Activated CD4-positive, alpha-beta memory T cell treated with anti-CD3 and anti-CD28 coated beads for 36 hours (primary cell): ENCODE measurements at places on chromosomes 1 and 21.

DNA sequence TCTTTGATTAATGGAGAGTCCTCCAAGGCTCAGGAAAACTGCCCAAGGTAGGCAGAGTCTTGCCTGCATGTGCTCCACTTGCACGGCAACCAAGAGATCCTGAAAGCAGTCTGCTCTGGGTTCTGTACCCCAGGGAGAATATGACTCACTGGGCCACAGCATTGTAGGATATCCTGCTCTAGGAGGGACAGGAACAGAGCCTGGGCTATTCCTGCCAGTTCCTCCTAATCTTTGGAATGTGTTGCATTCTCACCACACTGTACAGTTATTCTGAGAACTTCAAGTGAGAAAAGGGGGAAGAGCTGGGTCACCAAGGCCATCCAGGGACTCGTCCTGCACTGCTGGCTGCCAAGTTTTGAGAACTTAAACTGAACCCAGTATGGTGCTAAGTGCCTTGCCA lies 278.5 kb downstream of the MATN1 start:
- H3K36me3 ChIP-seq, result no peaks in the 10 kb centered on the region
- H3K4me1 ChIP-seq, result no peaks in the 10 kb centered on the region
- no peak overlapping the region for H3K4me3 ChIP-seq
- no peak for DNase-seq
- no peaks in the 10 kb centered on the region for H3K27me3 ChIP-seq

DNA sequence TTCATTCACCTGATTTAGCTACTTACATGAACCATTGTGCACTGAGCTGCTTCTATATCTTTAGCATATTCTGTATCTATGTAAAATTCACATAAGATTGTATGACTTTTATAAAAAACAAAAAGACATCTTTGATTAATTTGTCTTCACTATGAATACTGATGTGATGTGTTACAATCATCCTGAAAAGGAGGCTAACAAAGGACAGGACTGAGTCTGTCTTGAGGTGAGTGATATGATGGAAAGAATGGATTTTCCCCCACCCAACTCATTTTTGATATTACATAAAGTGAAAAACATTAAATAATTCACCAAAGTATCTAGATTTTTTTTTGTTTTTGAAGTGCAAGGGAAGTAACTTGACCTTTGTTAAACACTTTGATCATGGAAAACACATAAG lies 9.8 kb downstream of the PTPRC start:
- peaks cover 66% of the 10 kb centered on the region for H3K4me1 ChIP-seq
- no peak for DNase-seq
- H3K27me3 ChIP-seq, result no peaks in the 10 kb centered on the region
- peak overlapping the region; percentile 59 for H3K4me3 ChIP-seq
- H3K36me3 ChIP-seq, result peaks cover 75% of the 10 kb centered on the region

GRCh38 chr1:28035420-28035819 lies 53.0 kb downstream of the EYA3 start:
- no peak overlapping the region for H3K27ac ChIP-seq
- DNase-seq, result no peak
- H3K36me3 ChIP-seq, result peaks cover 14% of the 10 kb centered on the region
- no peaks in the 10 kb centered on the region for H3K4me1 ChIP-seq

- H3K4me3 ChIP-seq, result no peak overlapping the region
- peaks cover 4% of the 10 kb centered on the region for H3K27me3 ChIP-seq
- peaks cover 1% of the 10 kb centered on the region for H3K36me3 ChIP-seq
- H3K4me1 ChIP-seq, result peaks cover 18% of the 10 kb centered on the region
- peak; percentile 62 for DNase-seq
These were observed 7.5 kb downstream of the HPCAL4 start for GRCh38 chr1:39683591-39684312.

DNA sequence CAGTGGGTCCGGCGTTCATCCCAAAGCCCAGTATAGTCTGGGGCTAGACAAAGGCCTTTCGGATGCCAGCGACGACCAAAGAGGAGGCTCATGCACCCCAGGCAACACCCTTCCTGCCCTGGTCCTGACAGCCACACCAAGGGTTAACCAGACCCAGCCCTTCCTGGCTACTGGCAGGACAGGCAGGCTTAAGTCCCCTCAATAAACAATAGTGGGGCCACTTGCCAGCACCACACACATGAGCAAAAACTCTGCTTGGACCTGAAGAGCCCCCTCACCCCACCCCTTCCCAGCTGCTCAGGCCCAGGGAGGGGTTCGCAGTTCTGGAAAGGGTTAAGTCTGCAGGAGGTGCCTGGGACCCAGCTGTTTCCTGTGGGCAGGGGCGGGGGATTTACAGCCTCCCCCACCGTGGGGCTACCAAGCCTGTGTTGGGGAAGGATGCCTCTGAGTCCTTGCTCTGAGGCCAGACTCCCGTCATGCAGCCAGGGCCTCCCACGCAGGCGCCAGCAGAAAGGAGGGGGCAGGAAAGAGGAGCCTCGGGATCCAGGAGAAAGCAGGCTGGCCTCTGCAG lies 18.2 kb downstream of the PHLDA3 start:
- no peak for DNase-seq
- peaks cover 11% of the 10 kb centered on the region for H3K4me1 ChIP-seq
- H3K27me3 ChIP-seq, result peaks cover 14% of the 10 kb centered on the region
- no peak overlapping the region for H3K27ac ChIP-seq
- no peak overlapping the region for H3K4me3 ChIP-seq

DNA sequence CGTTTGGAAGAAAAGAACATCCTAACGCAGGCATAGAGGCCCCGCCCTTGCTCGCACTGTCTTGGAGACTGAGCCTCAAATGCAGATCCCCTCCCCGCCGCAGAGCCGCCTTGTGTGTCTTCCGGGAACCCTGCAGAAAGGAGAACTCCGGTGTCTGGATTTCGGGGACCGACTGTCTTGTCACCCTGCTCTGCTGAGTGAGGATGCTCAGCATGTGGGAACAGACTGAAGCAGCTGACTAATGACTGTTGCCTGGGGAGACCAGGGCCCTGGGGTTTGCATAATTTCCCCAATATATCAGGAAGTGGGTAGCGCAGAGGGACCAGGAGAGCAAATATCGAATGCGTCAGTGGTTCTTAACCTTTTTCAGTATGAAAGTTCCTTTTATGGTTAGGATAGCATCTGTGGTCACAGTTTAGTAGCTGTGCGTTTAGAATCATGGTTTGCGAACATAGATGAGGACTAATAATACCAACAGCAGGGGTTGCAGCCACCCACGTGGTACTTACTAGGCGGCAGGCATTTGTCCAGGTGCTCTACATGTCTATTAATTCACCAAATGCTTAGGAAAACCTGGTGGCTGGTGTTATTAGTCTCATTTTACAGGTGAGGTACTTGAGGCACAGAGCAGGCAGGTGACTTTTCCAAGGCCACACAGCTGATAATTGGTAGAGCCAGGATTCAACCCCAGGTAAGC lies 14.3 kb downstream of the GPR137B start:
- H3K36me3 ChIP-seq, result peaks cover 14% of the 10 kb centered on the region
- no peak overlapping the region for H3K4me3 ChIP-seq
- H3K27me3 ChIP-seq, result no peaks in the 10 kb centered on the region
- no peak overlapping the region for H3K27ac ChIP-seq
- DNase-seq, result peak; percentile 72

- peaks cover 29% of the 10 kb centered on the region for H3K36me3 ChIP-seq
- peaks cover 56% of the 10 kb centered on the region for H3K4me1 ChIP-seq
- H3K27me3 ChIP-seq, result no peaks in the 10 kb centered on the region
- peak; percentile 67 for DNase-seq
- H3K4me3 ChIP-seq, result peak overlapping the region; percentile 96
- peak overlapping the region; percentile 97 for H3K27ac ChIP-seq
These were observed 841 bp downstream of the ADSS2 start for GRCh38 chr1:244450597-244451538.

GRCh38 chr1:49125746-49126145 lies 349.1 kb upstream of the BEND5 start:
- no peak for DNase-seq
- no peaks in the 10 kb centered on the region for H3K27me3 ChIP-seq
- H3K36me3 ChIP-seq, result no peaks in the 10 kb centered on the region

- H3K4me3 ChIP-seq, result no peak overlapping the region
- no peaks in the 10 kb centered on the region for H3K36me3 ChIP-seq
These were observed 209.8 kb upstream of the PRMT6 start for GRCh38 chr1:106846656-106847055.

GRCh38 chr1:7315316-7315715 lies 455.8 kb upstream of the VAMP3 start:
- H3K4me3 ChIP-seq, result no peak overlapping the region
- H3K36me3 ChIP-seq, result no peaks in the 10 kb centered on the region
- H3K4me1 ChIP-seq, result no peaks in the 10 kb centered on the region
- H3K27ac ChIP-seq, result no peak overlapping the region

DNA sequence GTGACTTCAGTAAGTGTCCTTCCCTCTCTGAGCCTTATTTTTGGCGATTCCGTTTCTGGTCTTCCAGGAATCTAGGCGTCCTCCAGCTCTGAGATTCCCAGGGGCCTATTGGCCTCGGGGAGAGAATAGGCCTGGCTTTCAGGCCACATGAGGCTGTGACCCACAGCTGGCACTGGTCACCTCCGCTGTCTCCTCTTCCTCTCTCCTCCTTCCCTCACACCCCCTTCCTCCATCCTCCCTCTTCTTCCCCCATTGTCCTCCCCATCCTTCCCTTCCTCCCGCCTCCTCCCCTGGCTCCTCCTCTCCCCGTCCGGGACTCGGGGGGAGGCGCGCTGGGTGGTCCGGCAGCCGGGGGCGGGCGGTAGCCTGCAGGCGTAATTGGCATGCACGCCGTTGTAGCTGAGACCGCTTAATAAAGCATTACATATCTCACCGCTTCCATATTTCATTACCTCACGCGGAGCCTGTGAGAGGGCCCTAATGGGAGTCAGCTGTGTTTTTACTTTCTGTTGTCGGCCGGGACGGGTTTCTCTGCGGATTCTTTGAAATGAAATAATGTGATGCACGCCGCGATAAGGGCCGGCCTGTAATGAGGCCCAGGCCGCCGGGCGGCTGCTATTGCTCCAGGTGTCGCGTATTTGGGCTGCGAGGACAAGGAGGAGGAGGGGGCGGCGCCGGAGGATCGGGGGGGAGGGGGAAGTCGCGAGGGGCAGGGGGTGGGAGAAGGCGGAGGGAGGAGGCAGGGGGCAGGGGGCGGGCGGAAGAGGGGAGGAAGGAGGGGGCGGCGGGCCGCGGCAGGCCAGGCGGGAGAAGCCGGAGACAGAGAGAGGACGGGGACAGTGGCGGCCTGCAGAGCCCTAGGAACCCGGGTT lies 95.3 kb downstream of the FOXD2 start:
- peak; percentile 18 for DNase-seq
- H3K4me1 ChIP-seq, result peaks cover 2% of the 10 kb centered on the region
- peaks cover 2% of the 10 kb centered on the region for H3K36me3 ChIP-seq
- H3K27me3 ChIP-seq, result peaks cover 62% of the 10 kb centered on the region
- no peak overlapping the region for H3K27ac ChIP-seq
- no peak overlapping the region for H3K4me3 ChIP-seq

DNA sequence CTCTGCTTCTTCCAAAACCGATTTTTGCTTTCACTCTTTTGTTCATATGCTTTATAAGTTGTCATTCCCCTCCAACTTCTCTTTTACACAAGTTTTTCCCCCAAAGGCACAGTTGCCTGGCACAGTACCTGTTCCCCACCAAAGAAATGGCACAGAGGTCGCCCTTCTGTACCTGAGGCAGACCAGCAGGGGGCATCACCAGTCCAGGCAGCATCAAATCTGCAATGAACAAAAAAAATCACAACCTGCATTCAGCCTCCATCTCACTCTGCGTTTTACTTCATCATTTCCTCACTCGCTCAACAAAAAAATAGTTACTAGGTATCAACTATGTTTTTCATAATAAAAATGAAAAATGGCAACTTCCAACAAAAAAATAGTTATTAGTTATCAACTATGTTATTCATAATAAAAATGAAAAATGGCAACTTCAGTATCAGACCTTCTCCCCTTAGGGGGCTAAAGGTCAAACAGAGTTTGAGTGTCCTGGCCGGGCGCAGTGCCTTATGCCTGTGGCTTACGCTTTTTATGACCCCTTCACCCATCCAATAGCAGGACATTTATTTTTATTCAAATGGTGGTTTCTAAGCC lies 4.1 kb downstream of the EIF2D start:
- peaks cover 45% of the 10 kb centered on the region for H3K36me3 ChIP-seq
- H3K27ac ChIP-seq, result peak overlapping the region; percentile 92
- peak; percentile 78 for DNase-seq
- H3K4me3 ChIP-seq, result no peak overlapping the region
- no peaks in the 10 kb centered on the region for H3K27me3 ChIP-seq

DNA sequence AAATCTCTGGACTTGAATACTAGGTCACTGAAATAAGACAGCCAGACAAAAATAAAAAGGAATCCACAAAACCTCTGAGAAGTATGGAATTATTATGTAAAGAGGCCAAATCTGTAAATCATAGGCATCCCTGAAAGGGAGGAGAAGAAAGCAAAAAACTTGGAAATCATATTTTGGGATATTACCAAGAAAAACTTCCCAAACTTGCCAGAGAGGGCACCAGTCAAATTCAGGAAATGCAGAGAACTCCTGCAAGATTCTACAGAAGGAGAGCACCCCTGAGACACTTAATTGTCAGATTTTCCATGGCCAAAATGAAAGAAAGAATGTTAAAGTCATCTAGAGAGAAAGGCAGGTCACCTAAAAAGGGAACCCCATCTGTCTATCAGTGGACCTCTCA lies 862.3 kb upstream of the PRMT6 start:
- H3K27ac ChIP-seq, result no peak overlapping the region
- no peaks in the 10 kb centered on the region for H3K4me1 ChIP-seq
- no peak overlapping the region for H3K4me3 ChIP-seq
- no peaks in the 10 kb centered on the region for H3K27me3 ChIP-seq
- no peak for DNase-seq

DNA sequence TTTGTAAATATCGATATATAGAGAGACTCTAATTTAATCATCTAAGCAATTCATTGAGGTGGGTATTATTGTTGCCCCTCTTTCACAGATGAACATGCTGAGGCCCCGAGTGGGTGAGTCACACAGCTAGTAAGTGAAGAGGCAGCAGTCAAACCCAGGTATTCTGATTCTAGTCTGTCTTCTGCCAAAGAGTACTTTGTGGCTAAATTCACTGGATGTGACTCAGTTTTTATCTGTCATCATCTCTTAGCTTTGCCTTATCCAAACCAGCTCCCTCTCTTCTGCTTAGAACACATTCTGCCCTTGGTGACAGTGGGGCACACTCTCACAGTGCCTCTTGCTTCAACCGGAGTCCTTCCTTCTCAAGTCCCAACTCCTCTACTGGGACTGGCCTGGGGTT lies 11.5 kb downstream of the FCRL5 start:
- DNase-seq, result no peak
- no peaks in the 10 kb centered on the region for H3K36me3 ChIP-seq
- no peak overlapping the region for H3K4me3 ChIP-seq
- H3K27ac ChIP-seq, result no peak overlapping the region
- H3K27me3 ChIP-seq, result peaks cover 23% of the 10 kb centered on the region
- no peaks in the 10 kb centered on the region for H3K4me1 ChIP-seq

DNA sequence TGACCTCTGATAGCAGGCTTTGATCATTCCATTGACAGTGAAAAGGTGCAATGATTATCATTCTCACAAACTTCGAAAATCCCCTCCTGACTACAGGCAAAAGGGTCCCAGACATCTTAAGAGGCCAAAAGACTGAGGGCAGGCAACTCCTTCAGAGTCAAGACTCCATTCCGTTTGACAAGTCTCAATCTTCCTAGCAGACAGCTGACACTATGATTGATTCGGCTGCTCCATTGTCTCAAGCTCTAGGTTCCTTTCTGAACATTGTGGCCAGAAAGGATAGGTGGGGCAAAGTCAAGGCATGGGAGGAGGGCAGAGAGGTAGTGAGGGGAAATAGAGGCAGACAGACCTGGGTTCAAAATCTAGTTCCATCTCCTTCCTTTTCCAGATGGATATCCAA lies 53.7 kb upstream of the MAN1A2 start:
- no peak overlapping the region for H3K27ac ChIP-seq
- peaks cover 2% of the 10 kb centered on the region for H3K27me3 ChIP-seq
- DNase-seq, result no peak

- peaks cover 11% of the 10 kb centered on the region for H3K4me1 ChIP-seq
- H3K27ac ChIP-seq, result no peak overlapping the region
- peaks cover 5% of the 10 kb centered on the region for H3K27me3 ChIP-seq
- no peaks in the 10 kb centered on the region for H3K36me3 ChIP-seq
- H3K4me3 ChIP-seq, result no peak overlapping the region
These were observed 11.7 kb upstream of the TRIM63 start for GRCh38 chr1:26079178-26079563.
